ENCODE measurements at places on chromosomes 4 and X.
A peak's percentile ranks its signal among the peaks of the same experiment; 100 is the strongest.

- no peak for DNase-seq
Observed at GRCh38 chr4:142414366-142414990, 431.6 kb downstream of the INPP4B start.

GRCh38 chrX:1378306-1378759 is 13.6 kb downstream of the SLC25A6 start:
- DNase-seq = no peak

GRCh38 chrX:115368876-115369275 is 79.4 kb downstream of the LUZP4 start:
- DNase-seq = peak; percentile 15

DNA sequence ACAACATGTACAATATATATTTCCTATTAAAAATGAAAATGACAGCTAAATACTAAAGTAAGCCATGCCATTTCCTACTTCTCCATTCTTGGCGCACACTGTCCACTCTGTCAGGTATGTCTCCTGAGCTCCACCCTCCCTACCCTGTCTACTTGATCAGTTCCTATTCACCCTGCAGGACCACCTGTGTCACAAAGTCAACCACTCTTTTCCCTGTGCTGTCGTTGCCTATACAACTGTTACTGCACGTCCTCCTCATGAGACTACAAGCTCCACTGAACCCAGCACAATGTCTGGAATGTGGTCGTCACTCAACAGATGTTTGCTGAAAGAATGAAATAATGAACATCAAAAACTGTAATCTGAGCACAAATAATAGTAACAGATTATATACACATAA is 54.9 kb downstream of the SLC9A7 start:
- no peak for DNase-seq

- DNase-seq = no peak
Observed at GRCh38 chr4:174131901-174132300, 151.6 kb downstream of the FBXO8 start.

- DNase-seq = no peak
Observed at GRCh38 chrX:109797311-109797975, 64.4 kb upstream of the ACSL4 start.

DNA sequence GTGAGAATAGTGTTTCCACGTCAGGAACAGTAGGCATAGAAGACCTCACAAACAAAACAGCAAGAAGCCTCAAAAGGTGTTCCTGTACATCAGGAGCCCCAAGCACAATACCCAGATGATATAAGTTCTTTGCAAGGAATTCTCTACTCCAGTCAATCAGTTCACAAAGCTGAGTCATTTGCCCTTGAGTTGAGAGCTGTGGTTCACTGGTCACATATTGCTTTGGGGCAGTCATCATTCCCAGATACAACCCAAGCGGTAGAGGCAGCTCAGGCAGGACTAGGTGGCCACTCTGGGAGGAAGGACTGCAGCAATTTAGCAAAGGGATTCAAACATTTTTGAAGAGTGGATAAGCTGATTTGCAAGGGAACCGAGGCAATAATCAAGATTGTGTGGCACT is 551.5 kb upstream of the ZFP42 start:
- DNase-seq = no peak

- no peak for DNase-seq
Observed at GRCh38 chrX:38627683-38628082, 66.3 kb downstream of the TSPAN7 start.

DNA sequence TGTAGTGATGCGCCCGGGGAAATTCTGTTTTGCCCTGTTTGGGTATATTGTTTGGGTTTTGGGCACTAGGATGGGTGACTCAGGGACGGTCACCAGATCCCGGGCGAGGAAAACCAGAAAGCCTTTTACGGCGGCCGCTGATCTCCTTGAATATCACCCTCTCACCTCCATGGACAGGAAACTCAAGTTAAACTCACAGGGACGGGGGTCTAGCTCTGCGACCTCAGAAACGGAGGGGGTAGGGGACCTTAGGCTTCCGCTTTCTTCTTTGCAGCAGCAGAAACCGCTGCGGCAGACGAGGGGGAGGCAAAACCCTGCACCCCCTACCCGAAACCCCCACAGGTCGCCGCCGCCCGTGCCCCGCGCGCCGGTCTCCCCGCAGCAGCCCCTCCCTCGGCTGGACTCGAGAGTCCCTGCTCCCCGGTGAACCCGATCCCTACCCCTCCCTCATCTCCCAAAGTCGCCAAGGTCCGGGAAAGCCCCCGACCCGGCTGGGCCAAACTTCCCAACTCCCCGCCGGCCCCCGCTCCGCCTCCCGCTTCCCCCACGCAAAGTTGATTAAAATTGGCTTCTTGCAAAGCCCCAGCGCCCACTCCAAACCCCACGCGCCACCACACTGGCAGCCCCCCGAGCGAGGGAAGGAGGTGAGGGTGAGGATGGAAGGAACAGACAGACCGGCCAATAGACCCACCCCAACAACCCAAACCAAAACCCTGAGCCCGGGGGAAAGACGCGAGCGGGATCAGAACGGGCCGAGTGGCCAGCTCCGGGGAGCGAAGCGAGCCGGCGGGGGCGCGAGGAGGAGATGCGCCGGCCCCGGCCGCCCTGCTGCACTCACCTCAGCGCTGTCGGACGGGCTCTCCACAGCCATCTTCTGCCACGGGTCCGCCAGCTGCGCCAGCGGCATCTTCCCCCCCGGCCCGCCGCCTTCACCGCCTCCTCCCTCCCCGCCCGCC is 705 bp downstream of the RPS6KA3 start:
- no peak for DNase-seq

DNA sequence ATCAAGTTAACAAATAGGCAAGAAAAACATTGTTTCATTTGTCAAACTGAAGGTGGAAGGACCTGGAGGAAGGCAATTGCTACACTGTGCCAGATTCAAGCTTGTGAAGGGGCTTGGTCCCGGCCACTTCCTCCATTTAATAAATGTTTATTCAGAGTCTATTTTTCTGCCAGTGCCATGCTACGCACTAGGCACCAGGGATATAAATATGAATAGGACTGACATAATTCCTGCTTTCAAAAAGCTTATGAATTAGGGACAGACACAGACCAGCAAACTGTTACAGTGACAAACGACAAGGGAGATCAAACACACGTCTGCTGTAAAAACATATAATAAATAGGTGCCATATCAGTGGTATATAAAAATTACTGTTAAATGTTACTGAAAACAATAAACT is 571 bp downstream of the TLR6 start:
- no peak for DNase-seq

GRCh38 chr4:142840516-142841123 is 5.5 kb downstream of the INPP4B start:
- DNase-seq = no peak

DNA sequence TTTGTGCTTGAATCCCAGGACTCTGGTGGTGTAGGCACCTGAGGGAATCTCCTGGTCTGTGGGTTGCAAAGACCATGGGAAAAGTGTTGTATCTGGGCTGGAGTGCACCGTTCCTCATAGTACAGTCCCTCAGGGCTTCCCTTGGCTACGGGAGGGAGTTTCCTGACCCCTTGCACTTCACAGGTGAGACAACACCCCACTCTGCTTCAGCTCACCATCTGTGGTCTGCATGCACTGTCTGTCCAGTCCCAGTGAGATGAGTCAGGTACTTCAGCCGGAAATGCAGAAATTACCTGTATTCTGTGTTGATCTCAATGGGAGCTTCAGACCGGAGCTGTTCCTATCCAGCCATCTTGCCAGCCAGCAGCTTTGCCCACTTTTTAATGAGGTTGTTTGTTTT is 353.0 kb upstream of the IRS4 start:
- DNase-seq = no peak

- DNase-seq = no peak
Observed at GRCh38 chr4:150256841-150257730, 178.8 kb downstream of the DCLK2 start.

DNA sequence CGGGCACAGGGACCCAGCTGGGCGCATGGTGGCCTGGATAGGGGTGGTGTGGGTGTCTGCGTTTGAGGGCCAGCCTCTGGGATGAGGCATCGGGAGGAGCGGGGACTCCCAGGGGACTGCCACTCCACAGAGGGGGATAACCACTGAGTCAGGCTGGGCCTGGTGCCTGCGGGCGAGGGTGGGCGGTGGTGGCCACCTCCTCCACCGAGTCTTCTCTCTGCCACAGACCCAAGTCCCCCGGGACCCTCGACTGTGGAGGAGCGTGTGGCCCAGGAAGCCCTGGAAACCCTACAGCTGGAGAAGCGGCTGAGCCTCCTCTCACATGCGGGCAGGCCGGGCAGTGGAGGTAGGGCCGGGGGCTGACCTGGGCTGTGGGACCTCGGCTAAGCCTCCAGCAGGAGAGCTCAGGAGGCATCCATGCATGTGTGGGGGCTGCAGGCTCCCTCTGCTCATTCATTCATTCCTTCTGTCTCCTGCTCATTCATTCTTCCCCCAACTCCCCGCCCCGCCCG is 26.4 kb downstream of the DOK7 start:
- no peak for DNase-seq

DNA sequence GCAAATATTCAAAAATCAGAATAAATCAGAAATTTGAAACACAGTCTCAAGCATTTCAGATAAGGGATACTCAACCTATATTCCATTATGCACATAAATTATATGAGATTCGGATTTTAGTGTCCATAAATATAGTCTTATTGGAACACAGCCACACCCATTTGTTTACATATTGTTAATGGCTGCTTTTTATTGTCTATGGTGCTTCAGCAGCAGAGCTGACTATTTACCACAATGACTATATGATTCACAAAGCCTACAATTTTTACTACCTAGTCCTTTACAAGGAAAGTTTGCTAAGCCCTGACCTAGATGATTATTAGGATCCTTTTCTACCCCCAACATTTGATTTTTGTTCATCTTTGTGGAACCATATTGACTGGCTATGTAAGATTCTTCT is 63.9 kb downstream of the IL1RAPL1 start:
- DNase-seq = no peak

- no peak for DNase-seq
Observed at GRCh38 chr4:76689145-76689817, 208.7 kb downstream of the SOWAHB start.

GRCh38 chr4:188160406-188160805 is 21.2 kb downstream of the TRIML1 start:
- no peak for DNase-seq

DNA sequence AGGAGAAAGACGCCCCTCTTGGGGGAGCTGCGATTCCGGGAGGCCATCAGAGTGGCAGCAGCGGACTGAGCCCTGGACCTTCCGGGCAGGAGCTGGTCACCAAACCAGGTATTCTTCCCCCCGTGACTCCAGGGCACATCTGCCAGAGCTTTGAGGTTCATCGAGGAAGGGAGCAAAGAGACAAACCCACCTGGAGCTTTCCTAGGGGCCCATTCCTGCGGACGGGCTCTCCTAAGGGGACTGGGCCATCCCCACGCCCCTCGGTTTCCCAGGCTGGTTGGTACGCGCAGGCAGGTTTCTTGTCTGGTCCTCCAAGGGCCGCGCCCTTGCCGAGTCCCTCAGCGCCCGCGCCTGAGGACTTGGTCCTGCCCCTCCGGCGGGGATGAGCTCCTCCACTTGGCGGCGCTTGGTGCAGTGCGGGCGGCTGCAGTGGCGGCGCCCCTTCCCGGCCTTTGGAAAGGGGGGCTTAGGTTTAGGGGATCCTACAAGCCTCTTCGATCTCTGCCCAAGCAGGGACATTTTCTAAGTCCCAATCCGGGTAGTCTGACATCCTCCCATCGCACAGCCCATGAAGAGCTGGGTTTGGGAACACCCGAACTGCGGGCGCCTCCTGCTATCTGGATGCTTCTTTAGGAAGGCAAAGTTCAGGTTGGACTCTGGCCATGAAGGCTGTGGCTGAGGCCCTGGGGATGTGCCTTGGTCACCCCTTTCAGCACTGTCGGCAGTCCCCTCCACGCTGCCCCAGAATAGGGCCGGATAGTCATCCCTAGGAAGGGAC is 538 bp downstream of the STBD1 start:
- DNase-seq = no peak

DNA sequence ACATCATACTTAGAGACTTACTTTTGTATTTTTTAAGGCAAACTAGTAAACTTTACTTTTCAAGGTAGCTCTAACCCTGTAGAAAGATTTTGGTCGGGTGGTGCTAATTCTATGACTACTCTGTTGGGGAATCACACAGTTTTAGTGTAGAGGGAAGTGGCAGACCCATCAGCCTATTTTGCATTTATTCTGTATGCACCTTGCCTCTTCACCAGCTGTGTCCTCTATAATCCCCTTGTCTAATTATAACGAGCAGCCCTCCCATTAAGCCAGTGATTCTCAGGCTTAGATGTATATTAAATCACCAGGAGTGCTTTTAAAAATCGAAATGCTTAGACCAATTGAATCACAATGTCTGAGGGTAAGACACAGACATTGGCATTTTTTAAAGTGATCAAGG is 78.1 kb downstream of the GALNT7 start:
- DNase-seq = no peak

GRCh38 chr4:1060621-1061020 is 49.2 kb downstream of the FGFRL1 start:
- no peak for DNase-seq

DNA sequence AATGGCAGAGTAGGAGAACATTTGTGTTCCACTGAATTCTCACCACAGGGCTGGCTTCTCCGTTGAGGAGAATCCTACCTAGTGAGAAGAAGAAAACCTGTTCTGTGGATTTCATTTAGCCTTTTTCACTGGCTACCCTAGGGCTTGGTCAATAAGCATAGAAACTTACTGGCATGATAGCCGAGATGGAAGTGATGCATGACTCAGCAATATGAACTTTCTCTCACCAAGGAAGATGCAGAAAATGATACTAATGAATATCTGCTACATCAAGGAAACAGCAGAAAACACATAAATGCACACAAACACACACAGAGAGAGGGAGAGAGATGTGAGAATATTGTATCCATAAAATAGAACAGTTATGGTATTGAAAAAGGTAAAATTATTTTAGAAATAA is 216.3 kb downstream of the HHIP start:
- DNase-seq = no peak

- DNase-seq = no peak
Observed at GRCh38 chr4:40546506-40546905, 83.2 kb downstream of the RBM47 start.

GRCh38 chr4:5885733-5886132 is 7.2 kb downstream of the CRMP1 start:
- no peak for DNase-seq

DNA sequence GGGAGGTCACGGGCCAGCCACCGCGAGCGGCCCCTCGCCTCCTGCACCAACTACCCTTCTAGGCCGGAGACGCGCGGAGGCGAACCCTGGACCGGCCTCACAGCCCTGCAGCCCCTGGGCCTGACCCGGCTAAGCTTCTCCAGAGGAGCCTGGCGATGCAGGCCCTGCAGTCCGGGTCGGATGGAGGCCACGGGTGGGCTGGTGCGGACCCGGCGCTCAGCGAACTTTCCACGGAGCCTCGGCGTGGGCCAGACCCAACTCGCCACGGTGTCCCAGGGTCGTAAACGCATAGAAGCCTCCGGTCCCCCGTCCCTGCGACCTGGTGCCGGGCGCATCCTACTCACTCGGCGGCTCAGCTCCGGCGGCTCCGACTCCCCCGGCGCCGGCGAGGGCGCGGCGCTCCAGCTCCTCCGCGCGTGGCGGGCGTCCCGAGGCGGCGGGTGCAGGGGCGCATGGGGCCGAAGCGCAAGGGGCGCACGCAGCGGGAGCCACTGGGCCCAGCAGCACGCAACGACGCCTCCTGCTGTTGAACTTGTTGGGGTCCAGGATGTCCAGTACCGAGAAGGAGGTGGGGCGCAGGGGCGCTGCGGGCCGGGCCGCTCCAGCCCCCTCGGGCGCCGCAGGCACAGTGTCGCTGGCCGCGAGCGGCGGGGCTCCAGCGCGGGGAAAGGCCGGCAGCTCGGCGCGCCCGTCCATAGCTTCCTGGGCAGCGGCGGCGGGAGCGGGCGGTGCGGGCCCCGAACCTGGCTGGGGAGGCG is 427 bp downstream of the NKX1-1 start:
- DNase-seq = no peak

GRCh38 chr4:176879380-176880116 is 86.8 kb upstream of the VEGFC start:
- no peak for DNase-seq

- no peak for DNase-seq
Observed at GRCh38 chr4:6840062-6840976, 57.8 kb downstream of the KIAA0232 start.
